Psoas muscle (tissue), 8 donors: ENCODE measurements at places on chromosomes 3 and 15. TPM values are rescaled to one million over a fixed set of nuclear protein-coding genes. Genes with fewer than 3 reads are reported as not detected.

DNA sequence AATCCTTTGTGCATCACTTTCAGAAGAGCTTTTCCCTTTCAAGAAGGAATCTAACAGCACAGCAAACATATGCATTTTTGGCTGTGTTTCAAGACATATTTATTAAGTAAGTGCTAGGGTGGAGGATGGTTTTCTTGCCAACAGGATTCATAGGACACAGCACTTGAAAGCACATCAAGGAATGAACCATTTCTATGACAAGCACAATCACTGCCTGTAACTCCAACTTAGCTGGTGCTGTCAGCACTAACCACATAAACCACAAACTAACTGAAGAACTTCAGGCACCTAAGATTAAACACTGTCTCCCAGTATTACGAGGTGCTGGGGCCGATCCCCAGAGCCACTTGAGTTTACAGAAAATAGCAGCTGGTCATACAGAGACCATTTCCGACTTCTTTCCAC, 35.4 kb upstream of the SPRED1 start:
- DNase-seq: no peak

DNA sequence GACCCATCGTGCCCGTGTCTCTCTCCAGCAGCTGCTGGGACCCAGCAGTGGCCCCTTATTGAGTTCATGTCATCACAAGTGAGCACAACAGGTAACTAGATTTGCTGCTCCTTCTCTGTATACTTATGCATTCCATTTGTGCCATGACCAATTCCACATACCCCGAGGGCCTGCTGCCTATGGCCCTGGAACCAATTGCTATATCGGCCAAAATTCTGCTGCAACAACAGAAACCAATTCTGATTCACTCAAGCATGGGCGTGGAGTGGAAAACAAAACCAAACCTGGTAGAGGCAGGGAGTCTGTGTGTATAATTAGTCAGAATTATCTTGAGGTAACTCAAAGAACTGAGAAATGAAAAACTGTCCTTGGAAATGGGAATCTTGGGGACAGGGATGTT, 516.6 kb downstream of the EPHB1 start:
- DNase-seq: no peak

DNA sequence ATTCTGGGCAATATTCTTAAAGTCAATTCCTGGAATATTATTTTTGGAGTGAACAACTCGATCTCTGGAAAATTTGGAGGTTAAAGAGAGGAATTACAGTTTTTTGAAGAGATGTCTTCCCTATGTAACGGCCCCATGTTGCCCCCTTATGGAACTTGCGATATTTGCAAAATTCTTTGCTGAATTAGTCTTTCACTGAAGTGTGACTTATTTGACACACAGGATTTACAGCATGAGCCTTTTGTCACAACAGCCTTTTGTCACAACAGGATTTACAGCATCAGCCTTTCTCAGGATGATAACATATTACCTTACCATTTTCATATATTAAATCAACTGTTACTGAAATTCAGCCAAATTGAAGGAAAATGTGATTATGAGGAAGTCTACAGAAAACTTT, 37.8 kb upstream of the SPTSSB start:
- DNase-seq: no peak

DNA sequence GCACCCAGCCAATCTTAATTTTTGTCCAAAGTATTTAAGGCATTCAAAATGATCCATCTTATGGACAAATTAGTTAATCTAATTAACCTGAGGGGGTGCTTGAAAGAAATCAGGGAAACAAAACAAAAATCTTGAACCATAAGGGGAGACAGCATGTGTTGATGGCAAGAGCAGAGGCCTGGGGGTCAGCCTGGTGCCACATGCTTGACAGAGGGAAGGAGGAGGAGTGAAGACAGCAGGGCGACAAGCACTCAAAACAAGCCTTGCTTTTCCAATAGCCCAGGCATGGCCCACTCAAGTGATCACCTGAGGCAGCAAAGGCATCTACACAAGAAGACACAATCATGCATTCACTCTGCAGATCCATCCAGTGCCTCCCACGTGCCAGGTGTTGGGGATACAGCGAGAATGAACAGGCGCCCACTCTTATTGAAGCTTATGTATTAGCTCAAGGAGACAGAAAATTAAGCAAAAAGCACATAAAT, 25.0 kb upstream of the MGLL start:
- DNase-seq: no peak

GRCh38 chr3:18345015-18345367, 80.1 kb downstream of the SATB1 start:
- DNase-seq: no peak

DNA sequence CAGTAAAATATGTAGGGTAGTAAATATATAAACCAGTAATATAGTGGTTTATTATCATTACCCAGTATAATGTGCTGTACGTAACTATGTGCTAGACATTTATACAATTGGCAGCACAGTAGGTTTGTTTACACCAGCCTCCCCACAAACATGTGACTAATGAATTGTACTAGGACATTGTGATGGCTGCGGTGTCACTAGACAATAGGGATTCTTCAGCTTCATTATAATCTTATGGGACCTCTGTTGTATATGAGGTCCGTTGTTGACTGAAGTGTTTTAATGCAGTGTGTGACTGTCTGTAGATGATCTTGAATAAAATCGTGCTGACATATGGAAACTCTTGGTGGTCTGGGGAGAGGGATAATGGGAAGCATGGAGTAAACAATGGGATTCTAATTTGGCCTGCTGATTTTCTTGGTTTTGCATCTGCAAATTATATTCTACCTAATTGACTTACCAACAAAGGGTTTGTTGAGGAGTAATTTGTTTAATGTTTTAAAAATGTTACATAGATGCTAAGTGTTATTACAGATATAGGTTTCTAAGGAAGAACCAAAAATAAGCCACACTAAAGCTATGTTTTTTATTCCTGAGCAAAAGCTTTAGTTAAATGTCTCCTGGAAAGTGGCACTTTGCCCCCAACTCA, 496.5 kb upstream of the TBL1XR1 start:
- DNase-seq: no peak

DNA sequence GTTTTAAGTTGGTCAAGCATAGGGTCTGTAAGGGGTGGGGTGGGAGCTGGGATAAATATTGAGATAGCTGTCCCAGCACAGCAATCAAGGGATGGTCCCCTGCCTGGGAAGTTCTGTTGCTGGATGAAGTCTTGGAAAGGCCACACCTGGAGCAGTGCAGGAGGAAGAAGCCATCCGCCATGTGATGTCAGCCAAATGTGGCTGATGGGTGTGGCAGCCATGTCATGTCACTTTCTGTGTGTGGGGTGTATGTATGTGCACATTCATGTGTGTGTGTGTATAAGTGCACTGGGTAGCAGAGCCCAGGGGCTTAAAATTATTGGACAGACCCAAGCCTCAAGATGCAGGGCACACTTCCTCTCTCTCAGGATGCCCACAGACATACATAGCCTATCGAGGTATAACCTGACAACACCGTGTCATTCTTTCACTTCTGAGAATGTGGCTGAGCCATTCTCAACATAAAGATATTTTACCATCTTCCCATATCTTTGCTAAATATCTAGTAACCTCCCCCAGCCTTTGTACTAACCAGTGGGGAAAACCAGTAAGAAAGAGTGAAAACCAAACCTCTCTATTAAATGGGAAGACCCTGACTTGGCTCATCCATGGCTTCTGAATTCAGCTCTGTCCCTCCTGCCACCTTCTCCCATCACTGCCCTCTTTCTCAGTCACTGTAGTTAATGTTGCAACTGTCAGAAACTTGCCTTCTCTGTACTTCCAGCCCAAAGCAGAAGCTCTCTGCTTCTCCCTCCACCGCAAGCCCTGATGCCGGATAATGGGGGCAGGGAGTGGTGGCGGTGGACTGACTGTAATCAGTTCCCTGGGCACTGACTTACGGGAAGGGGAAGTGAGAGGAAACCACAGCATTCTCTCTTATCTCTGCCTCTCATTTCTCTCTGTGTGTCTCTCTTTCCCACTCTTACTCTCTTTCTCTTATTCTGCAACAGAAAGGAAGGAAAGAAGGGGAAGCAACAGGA, 11.2 kb downstream of the TNFSF10 start:
- peak; percentile 72 for DNase-seq

- no peak for DNase-seq
Measured at GRCh38 chr15:25709437-25710159, 153.5 kb downstream of the ATP10A start.

GRCh38 chr3:112640930-112641801, at the start of gene CCDC80:
TSS of gene CCDC80 (minus strand) at chr3:112641143. CDS start at chr3:112639905, 1,238 bp downstream.
- DNase-seq: no peak

DNA sequence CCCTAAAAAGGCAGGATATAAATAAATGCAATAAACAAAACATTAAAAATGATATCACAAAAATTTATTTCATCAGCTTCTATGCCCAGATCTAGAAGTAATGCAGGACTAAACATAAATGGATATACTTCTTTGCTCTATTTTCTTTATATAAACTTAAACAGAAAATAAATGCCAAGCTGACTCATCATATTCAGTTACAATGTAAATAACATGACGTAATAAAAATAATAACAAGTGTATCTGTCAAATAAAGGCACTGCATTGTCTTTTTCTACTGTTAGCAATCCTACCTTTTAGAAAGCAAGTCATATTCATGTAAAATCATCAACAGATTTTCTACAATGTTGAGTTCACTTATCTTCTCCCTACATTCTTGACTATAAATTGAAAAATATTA, 61.6 kb downstream of the NEK10 start:
- DNase-seq: no peak

Gene SI
- not detected for polyA plus RNA-seq

Gene AP3B2
- 0.16 TPM for polyA plus RNA-seq
